Hematopoietic multipotent progenitor cell treated with erythropoietin and hydrocortisone succinate and interleukin-3 and kit ligand, for 4 days (in vitro differentiated cells): ENCODE measurements at places on chromosomes 4 and X.

GRCh38 chr4:16264798-16265197 lies 38.5 kb upstream of the TAPT1 start:
- peak; percentile 86 for DNase-seq

DNA sequence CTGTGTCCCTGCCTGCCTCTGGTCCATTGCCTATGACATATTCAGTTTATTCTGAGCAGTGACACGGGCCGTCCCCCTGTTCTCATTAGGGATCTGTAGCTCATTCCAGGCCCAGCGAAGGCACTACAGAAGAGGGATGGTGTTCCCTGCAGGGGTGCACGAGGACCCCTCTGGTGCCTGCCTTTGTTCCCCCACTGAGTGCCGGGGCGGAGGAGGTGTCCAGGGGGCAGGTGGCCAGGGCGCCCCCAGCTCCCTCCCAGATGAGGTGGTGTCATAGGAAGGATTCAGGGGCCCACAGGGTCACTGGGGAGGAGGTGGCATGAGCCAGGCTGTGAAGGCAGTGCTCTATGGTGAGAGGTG lies 61.0 kb downstream of the SORCS2 start:
- no peak for DNase-seq

DNA sequence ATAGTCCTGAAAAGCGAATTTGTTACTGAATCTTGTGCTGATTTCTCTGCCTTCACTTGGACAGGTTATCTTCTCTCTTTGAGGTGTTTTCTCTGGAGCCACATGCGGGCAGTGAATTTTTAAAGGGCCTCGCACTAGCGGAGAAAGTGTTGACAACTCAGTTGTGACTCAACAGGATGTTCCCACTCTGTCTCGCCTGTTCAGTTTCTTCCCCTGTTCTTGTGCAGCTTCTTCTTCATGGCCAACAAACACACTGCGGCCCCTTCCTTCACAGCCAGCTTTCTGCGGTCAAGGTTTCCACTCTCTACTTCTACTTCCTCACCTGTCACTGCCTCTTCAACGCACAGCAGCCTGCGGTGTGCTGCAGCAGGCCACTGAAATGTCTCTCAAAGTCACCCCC lies 1.1 kb upstream of the SHROOM4 start:
- no peak for DNase-seq

GRCh38 chr4:6529021-6529420 lies 46.0 kb upstream of the MAN2B2 start:
- no peak for DNase-seq

- DNase-seq: peak; percentile 43
Measured at GRCh38 chrX:155071694-155072280, 479 bp downstream of the BRCC3 start.

GRCh38 chr4:10690185-10690907 lies 5.8 kb upstream of the CLNK start:
- DNase-seq: peak; percentile 44

DNA sequence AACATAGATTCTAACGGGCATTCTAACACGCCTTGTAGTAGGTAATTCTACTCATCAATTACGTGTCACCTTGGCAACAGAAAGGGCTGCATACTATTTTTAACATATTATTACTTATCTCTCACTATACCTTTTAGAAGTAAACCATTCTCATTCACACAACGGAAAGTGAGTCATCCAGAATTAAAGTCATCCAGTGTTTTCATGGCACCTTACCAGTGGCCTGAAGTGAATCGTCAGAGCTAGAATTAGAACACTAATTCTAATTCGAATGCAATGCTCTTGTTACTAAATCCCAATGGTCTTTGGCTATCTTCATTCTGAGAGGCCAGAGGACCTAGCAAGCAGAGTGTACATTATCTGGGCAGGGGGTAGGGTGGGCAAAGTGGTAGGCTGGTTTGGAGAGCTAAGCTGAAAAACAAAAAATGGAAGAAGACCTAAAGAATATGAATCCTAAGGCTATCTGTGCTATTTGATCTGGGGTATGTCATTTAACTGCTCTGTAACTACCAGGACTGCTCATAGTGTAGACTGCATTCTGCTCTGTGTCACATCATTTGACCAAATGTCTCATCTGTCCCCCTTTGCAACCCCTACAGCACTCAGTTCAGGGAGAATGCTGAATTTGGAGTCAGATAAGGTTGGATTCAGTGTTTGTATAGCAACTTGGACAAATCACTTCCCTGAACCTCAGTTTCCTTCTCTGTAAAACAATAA lies 96.5 kb downstream of the HDAC8 start:
- DNase-seq: no peak

- DNase-seq: no peak
Measured at GRCh38 chr4:52979020-52979419, 116.9 kb downstream of the RASL11B start.

- no peak for DNase-seq
Measured at GRCh38 chrX:36336751-36337150, 417.2 kb downstream of the CFAP47 start.

DNA sequence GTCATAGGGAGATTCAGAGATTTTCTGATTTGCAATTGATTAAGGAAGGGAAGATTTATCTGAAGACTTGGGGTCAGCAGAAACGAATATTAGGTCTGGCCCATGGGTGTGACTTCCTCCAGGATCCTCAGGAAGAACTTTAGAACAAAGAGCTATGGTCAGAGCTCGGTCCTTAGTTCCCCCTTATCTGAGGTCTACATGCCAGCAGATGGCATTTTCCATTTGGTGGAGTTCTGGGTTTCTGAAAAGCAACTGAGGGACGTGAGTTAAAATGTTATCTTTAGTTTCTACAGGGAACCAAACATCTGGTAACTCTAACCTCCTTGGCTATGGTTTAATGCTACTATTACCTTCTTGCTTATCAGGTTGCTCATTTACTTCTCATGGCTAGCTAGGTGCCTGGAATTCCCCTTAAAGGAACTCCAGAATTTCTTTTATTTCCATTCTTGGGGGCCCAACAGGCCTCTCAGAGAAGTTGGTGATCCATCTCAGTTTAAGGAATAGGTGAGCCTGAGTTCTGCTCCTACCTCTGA lies 40.7 kb downstream of the KLF3 start:
- DNase-seq: peak; percentile 75

DNA sequence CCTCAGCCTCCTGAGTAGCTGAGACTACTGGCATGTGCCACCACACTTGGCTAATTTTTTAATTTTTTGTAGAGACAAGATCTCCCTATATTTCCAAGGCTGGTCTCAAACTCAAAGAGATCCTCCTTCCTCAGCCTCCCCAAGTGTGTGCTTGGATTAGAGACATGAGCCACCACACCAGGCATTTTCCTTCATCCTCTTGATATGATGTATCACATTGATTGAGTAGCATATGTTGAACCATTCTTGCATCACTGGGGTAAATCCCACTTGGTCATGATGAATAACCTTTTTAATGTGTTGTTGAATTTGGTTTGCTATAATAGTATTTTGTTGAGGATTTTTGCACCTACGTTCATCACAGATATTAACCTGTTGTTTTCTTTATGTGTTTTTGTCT lies 24.2 kb upstream of the PPM1K start:
- no peak for DNase-seq

- no peak for DNase-seq
Measured at GRCh38 chr4:101141855-101142254, 205.5 kb downstream of the PPP3CA start.

- DNase-seq: no peak
Measured at GRCh38 chrX:140180585-140180984, 215.3 kb upstream of the CXorf66 start.

- DNase-seq: no peak
Measured at GRCh38 chr4:94577136-94577535, 125.4 kb downstream of the PDLIM5 start.
